ENCODE measurements at places on chromosomes 1 and 21. TPM values are rescaled to one million over a fixed set of nuclear protein-coding genes. Genes with fewer than 3 reads are reported as not detected.

The TBCE gene
- 42.0 TPM for total RNA-seq

The SLFNL1 gene
- total RNA-seq: 0.09 TPM

The IRF6 gene
- 0.12 TPM for total RNA-seq

The AMIGO1 gene
- 1.1 TPM for total RNA-seq

The LYPD8 gene
- 0.09 TPM for total RNA-seq

The ERICH3 gene
- total RNA-seq: not detected

The IL20 gene
- 0.06 TPM for total RNA-seq

The OR2AK2 gene
- total RNA-seq: not detected

The NUP210L gene
- total RNA-seq: not detected

The C4BPB gene
- 1.6 TPM for total RNA-seq

The SHCBP1L gene
- not detected for total RNA-seq

The TMEM54 gene
- total RNA-seq: 44.3 TPM

The INAVA gene
- 39.4 TPM for total RNA-seq

The PDZK1IP1 gene
- total RNA-seq: 5.6 TPM

The ST6GALNAC5 gene
- total RNA-seq: not detected

The MT1HL1 gene
- not detected for total RNA-seq

The NES gene
- total RNA-seq: 1.4 TPM

The CFAP57 gene
- 0.43 TPM for total RNA-seq
